ENCODE measurements at places on chromosomes 12 and 14.

DNA sequence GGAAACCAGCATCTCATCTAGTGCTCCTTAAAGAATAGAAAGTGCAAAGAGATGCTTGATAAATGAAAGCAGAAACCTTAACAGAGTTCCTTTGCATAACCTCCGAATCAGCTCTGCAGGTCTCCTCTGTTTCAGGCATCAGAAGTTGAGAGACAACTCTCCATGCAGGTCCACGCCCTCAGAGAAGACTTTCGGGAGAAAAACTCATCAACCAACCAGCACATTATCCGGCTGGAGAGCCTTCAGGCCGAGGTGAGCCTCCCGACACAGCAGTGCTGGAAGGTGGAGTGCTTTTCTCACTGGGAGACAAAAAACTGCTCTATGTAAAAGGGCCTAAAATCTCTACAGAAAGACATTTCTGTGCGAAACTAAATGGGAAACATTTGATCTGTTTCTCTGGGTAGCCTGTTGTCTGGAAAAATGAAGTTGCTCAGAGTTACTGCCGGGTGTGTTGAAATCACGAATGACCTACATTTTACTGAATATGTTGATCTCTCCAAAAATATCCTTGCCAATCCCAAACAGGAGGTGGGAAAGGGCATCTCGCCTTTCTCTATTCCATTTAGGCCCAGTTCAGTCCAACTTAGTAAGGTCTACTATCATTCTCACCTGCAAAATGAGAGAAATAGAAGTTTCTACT, 54.9 kb downstream of the RAB35 start:
- no peak for DNase-seq

- no peak for DNase-seq
Measured at GRCh38 chr14:20435582-20436362, at the start of gene KLHL33. Gene KLHL33, minus strand, starts transcription at chr14:20436166. Its CDS starts 355 bp downstream, at chr14:20435811.

GRCh38 chr12:123532808-123533649, 490 bp downstream of the RILPL1 start:
- DNase-seq = no peak

- DNase-seq = no peak
Measured at GRCh38 chr12:91404441-91404840, 221.8 kb upstream of the DCN start.

DNA sequence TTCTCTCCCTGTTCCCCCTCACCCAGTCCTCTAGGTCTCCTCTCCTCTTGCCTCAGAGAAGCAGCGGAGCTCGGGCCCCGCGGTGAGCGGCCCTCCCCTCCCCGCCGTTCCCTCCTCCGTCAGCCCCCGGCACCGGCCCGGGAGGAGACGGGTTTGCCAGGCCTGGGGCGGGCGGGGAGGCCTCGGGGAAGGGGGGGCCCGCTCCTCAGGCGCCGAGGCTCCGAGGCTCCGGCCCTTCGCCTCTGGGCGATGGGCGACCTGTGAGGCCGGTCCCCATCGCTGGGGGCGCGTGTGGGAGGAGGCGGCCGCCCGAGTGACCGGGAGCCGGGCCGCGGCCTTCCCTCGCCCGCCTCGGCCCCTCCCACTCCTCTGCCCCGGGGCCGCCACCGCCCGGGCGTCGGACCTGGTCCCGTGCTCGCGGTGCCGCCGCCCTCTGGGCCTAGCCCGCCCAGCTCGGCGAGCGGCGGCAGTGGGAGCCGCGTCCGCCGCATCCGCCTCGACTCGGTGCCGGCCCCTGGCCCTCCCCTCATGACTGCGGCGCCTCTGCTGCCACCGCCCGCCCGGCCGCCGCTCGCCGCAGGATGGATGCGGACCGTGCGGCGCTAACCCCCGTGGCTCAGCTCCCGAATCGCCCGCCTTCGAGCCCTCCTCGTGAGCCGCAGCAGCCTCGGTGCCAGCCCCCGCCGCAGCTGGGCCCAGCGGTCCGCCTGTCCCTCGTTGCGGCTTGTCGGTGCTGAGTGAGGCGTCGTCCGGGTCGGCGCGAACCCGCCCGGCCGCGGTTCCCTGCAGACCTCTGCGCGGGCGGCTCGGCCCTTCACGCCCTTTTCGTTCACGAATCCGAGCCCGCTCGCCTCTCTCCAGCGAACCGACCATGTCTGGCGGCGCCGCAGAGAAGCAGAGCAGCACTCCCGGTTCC, 574 bp downstream of the WNK1 start:
- DNase-seq = peak; percentile 6

GRCh38 chr14:72892103-72892878, 1.6 kb downstream of the DPF3 start:
- no peak for DNase-seq

DNA sequence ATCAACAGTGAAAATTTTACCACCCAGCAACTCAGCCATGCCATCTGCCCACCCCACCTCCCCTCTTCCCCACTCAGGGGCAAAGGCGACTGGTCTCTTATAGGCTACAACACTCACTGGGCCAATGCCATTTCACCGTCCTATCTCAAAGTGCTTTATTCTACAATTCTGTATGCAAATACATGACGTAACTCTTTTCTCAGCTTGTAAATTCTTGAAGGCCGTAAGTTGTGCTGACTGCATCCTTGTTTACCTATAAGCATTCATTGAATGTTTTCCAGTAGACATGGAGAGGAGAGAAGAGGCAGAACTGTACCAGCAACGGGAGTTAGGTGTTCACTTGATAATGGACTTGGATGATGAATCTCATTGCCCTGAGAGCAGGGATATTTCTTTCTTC, 15.6 kb downstream of the BCL2L14 start:
- no peak for DNase-seq

DNA sequence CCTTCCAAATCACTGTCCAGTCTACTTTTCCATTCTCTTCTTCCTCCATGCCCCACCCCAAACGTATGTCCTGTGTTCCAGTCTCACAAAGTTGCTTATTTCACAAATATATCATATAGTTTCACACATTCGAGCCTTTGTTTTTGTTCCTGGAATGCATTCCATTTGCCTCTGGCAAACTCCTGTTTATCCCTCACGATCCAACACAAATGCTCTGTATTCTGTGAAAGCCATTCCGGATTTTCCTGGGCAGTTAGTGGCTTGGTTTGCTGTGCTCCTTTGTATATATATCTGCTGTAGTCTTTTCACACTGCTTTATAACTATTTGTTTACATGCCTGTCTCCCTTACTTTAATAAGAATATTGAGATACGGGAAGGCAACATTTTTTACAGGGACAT, 9.0 kb downstream of the RIC8B start:
- DNase-seq = no peak

GRCh38 chr14:81246461-81247270, 25.9 kb upstream of the GTF2A1 start:
- DNase-seq = no peak

- no peak for DNase-seq
Measured at GRCh38 chr14:90447720-90448497, 51.1 kb downstream of the CALM1 start.

DNA sequence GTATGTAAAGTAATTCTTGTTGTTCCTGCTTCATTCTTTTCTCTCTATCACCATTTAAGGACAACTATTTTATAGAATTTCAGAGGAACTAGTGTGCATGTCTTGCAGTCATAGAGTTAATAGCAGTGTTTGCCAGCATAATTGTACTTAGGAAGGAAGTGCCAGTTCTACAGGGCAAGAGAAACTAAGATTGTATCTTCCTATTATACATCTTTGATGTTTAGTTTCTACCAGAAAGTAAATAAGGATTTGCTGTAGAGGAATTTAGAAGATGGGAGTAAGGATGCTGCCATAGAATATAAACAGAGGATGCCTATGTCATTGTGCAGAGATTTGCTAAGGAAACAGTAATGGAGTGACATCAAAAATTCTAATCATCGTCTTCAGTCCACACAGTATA, 270.9 kb upstream of the NPAS3 start:
- DNase-seq = no peak

DNA sequence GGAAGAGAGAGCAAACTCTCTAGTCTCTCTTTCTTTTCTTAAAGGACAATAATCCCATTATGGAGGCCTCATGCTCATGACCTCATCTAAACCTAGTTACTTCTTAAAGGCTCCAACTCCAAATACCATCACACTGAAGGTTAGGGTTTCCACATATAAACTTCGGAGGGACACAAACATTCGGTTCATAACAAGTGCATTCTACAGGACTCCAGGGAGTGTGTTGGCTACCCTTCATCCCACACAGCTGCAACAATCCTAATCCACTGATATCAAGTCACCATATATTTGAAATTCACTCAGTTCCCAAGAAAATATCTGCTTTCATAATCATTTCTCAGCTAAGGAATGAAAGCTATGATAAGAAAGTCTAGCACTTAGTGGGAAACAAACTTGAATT, 265.9 kb upstream of the PLEKHG7 start:
- DNase-seq = no peak

DNA sequence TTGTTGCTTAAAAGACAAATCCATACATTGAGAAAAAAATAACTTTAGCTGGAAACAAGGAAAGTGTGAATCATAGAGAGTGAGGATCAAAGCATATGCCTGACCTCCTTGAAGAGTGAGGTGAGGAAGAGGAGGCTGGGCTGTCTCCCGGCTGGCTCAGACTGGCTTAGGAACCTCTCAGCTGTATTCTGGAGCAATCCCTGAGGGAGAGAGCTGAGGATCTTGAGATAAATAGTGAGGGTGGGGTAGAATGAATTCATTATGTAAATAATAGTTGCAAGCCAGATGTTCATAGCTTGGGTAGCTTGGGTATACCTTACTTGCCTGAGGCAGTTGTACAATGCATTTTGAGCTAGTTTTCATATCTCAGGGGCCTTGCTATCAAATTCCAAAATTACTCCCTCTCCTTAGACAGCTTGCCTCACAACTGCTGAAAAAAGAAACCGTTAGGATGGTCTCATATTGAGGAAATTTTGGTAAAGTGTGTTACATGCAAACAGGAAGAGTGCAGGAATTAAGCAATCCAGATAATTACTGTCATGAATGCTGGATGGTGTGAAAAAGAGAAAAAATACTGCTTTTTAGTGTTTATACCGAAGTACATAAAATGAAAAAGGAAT, 30.5 kb upstream of the SLC15A5 start:
- no peak for DNase-seq

- no peak for DNase-seq
Measured at GRCh38 chr12:126998747-126999285, 1268.2 kb upstream of the TMEM132C start.

- DNase-seq = no peak
Measured at GRCh38 chr14:30143627-30144026, 216.0 kb upstream of the PRKD1 start.

DNA sequence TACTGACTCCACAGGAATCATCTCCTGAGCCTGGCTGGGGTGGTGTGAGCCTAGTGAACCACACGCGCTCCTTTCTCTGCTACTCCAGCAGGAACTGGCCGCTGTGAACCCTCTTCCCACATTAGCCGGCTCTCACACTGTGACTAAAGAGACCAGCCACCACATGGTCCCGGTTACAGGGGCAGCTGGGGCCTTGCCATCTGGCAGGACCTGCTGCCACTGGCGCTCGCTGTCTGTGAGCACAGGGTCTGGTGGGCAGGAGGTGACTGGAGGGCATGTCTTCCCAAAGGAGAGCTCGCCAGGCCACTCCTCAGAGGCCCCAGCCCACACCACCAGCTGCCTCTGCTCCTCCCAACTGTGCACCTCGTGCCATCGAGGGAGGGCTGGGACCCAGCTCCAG, 99.3 kb downstream of the SINHCAF start:
- DNase-seq = no peak

- no peak for DNase-seq
Measured at GRCh38 chr12:63994704-63995103, 150.2 kb downstream of the SRGAP1 start.

DNA sequence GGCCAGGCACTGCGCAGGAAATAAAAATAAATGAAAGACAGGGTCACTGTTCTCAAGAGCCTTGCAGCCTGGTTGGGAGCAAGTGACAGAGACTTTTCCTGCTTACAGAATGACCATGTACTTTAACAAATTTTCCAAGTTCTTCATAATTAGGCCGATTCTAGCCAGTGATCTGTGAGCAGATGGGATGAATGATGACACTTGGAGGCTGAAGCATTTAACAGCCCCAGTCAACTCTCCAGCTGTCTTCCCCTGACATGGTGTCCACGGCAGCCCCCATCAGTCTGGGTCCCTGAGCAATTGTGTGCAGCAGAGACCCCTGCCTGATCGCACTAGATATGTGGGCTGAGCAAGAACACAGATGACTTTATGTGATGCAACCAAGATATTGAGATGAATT, 198.8 kb downstream of the NTF3 start:
- no peak for DNase-seq

DNA sequence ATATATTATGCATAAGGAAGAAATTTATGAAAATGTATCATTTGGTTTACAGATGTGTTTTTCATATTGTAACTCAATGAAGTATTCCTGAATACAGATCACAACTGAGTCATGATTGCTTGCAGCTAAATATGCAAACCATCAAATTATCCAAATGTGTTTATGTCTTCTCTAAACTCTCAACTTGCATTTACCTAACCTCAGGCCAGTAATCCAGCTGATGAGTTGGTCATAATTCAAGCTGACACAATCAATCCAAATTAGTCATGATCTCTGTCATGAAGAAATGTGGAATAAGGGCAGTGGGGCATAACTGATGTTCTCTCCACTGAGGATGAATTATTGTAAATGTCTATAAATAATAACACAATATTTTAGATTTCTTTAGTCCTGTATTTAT, 104.8 kb upstream of the CNTN1 start:
- DNase-seq = no peak

- no peak for DNase-seq
Measured at GRCh38 chr14:88305528-88306322, 17.3 kb downstream of the KCNK10 start.

DNA sequence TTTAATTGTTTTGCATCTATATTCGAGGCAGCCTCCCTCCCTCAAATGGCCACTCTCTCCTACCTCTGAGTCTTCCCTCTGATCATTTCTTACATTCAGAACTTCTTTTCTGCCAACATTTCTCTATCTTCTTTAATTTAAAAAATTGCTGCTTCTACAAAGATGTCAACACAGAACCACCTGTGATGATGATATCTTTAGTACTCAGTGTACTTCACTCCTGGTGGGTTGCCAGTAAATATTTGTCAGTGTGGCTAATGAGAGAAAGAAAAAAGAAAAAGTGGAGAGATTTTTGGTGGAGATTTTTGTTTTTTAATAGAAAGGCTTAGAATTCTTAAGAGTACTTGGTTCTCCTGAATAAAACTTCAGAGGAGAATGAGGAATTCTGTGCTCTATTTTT, 8.1 kb downstream of the RIC8B start:
- no peak for DNase-seq
